CD4-positive, alpha-beta T cell treated with Interleukin-1 beta for 1 hour (primary cell): ENCODE measurements at places on chromosomes 3 and 15.

GRCh38 chr15:64051407-64052259 is 5.3 kb upstream of the DAPK2 start:
- DNase-seq, result no peak

DNA sequence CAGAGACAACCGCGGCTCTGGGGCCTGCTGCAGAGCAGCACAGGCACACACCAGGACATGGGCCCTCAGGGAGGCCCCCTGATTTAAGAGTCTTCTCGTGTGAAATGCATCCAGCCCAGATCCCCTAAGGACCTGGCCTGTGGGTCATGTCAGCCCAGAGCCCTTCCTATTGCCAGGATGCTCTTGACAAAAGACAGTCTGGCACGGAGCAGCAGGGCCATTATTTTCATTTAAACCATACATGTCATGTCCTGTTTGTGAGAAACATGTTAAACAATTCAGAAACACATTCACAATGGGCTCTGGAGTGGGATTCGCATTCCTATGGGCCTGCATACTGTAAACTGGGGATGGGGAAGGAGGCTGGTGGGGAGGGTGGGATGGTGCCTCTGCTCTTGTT is 367.4 kb upstream of the WNT5A start:
- no peak for DNase-seq

GRCh38 chr3:179852142-179852905 is 184.4 kb downstream of the PEX5L start:
- DNase-seq, result no peak

DNA sequence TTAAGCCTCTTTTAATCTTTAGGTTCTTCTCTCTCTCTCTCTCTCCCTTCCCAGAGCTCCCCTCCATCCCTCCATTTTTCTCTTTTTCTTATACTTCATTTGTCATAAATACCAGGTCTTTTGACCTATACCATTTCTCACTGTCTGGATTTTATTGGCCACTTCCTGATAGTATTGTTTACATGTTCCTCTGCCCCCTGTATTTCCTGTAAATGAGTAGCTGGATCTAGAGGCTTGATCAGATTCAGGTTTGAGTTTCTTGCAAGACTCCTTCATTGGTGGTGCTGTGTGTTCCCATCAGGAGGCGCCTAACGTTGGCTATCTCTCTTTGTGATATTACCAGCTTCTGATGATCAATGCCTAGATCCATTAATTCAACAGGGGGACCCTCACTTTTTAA is 42.2 kb downstream of the DAPK2 start:
- DNase-seq, result no peak

GRCh38 chr3:48623851-48624547 is 2.4 kb upstream of the TMEM89 start:
- no peak for DNase-seq

DNA sequence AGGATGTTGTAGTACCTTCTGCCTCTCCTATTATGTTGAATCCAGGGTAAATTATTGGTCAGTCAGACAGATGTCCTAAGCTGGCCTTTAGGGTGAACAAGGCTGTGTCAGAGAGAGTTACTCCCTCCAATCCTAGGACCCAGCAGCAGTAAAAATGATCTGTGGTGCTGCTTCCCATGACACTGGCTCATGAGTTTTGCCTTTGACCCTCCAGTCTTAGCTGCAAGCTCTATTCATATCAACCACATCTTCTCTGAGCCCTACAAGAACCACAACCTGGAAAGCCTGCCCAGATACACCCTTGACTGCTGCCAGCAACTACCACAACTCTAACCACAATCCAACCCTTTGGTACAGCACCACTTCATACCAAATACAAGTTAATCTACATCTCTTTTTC is 27.2 kb upstream of the PHLDB2 start:
- DNase-seq, result no peak

GRCh38 chr3:195033531-195034091 is 237.3 kb downstream of the XXYLT1 start:
- no peak for DNase-seq

DNA sequence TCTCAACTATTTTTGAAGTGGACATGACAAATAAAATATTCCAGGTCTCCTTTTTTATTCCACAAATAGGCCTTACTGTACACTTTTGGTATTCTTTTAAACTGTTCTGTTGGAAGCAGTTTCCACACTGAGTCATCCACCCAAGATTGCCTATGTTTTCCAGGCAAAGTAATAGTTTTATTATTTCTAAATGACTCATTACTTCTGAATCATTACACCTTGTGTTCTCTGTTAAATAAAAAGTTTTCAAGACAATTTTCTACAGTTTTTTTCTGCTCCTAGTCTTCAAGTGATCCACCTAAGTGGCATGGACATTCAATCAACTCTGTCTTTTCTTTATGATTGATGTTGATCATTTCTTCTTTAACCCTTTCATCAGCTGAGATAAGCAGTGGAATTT is 26.5 kb downstream of the PPP2R3A start:
- DNase-seq, result no peak

GRCh38 chr3:49802719-49803464 is at the start of gene INKA1:
TSS of gene INKA1 (plus strand) at chr3:49803261. CDS start at chr3:49803393, 132 bp downstream.
- DNase-seq, result peak; percentile 89

- peak; percentile 11 for DNase-seq
Observed at GRCh38 chr3:194671511-194671899, 486 bp downstream of the LSG1 start.

DNA sequence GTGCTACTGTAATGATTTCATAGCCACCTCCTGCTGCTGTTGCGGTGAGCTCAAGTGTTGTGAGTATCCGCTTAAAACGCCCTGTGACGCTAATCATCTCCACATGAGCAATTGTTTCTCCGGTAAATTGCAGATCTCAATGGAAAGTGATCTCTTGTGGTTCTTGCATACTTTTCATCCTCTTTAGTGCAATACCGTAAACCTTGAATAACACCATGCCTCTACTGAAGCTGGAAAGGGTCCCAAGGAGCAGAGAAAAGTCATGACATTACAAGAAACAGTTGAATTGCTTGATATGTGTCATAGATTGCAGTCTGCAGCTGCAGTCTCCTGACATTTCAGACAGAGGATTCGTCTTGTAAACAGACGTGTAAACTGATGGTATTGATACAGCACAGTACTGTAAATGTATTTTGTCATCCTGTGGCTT is 6.0 kb upstream of the CEMIP start:
- DNase-seq, result no peak

- DNase-seq, result no peak
Observed at GRCh38 chr3:53518495-53518981, 24.1 kb downstream of the CACNA1D start.

GRCh38 chr15:60004846-60005351 is 788 bp downstream of the FOXB1 start:
- no peak for DNase-seq

GRCh38 chr3:3783210-3783609 is 16.0 kb upstream of the LRRN1 start:
- no peak for DNase-seq

- no peak for DNase-seq
Observed at GRCh38 chr15:41630616-41631217, 29.5 kb upstream of the MGA start.

DNA sequence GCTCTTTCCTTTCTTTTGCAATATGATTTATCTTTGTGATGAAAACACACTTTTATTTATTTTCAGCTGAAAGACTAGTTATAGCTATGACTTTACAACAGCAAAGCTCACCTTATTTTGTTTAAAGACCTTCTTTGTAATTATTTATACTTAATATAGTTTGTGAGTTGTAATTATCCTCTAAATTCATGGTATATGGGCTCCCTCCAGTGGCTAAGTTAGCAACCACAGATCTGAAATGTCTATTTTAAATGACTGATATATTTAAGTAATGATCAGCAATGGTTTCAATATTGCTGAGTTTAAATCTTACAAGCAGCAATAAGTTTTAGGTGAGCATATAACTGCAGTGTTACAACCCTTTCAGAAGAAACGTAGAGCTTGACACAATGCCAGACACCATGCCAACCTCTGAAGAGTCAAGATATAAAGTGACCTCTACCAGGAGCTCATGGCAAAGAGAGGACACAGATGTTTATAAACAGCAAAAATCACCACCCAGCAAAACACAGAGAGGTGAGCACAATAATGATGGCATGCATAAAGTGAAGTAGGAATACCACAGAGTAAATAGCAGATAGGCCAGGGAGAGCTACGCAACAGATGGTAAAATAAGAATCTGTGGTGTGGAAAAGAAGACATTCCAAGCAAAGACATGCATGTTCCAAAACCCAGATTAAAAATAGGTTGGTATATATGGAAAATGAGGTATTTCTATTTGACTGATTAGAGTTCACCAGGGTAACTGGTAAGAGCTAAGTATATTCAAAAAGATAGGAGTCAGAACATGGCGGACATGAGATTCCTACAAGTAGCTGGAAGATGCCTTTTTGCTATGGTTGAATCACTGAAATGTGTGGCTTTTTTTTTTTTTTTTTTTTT is 143.7 kb upstream of the ZNF385D start:
- no peak for DNase-seq
